Stimulated activated CD4-positive, alpha-beta T cell treated with anti-CD3 and anti-CD28 coated beads, TNF-alpha, amount 100 ng/mL, for 4 hours (primary cell): ENCODE measurements at places on chromosomes 3 and 15.
A peak's percentile ranks its signal among the peaks of the same experiment; 100 is the strongest.

DNA sequence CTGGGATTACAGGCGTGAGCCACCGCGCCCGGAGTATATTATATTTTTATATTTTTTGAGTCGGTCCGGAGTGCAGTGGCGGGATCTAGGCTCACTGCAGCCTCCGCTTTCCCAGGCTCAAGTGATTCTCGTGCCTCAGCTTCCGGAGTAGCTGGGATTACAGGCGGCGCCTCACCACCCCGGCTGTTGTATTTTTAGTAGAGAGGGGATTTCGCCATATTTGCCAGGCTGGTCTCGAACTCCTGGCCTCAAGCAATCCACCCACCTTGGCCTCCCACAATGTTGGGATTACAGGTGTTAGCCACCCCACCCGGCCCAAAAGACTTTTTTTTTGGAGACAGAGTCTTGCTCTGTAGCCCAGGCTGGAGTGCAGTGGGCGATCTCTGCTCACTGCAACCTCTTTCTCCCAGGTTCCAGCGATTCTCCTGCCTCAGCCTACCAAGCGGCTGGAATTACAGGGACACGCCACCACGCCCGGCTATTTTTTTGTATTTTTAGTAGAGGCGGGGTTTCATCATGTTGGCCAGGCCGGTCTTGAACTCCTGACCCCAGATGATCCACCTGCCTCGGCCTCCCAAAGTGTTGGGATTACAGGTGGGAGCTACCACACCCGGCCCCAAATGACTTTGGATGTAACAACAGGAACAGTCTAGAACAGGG is 1.0 kb downstream of the ZNF589 start:
- DNase-seq: no peak

DNA sequence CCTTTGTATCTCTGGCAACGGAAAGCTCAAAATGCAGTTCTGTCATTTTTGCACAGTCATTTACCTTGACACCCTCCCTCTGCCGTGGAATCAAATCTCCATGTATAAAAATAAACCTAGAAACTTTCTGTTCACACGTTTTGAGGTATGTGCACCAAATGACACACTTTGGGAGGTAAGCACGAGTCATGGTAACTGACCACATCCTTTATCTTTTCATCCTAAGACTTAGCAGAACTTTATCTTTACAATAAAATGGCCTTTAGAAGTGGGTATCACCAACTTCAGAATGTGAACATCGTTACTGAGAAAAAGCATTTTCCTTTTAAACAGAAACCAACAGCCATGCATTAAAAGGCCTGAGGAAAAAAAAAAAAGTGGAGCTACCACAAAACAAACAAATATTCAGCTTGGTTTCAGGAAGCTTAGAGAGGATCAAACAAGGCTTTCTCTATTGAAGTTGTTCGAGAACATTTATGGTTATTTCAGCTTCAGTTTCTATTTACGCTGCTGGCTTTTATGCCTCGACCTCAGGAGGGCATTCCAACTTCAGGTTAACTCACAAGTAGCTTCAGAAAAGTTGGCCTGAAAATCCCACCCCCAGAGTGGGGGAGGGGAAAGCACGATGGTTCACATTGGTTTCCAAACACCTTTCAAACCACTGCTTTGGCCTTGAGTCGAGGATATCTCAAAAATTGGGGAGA is 171.1 kb upstream of the ICE2 start:
- peak; percentile 31 for DNase-seq

DNA sequence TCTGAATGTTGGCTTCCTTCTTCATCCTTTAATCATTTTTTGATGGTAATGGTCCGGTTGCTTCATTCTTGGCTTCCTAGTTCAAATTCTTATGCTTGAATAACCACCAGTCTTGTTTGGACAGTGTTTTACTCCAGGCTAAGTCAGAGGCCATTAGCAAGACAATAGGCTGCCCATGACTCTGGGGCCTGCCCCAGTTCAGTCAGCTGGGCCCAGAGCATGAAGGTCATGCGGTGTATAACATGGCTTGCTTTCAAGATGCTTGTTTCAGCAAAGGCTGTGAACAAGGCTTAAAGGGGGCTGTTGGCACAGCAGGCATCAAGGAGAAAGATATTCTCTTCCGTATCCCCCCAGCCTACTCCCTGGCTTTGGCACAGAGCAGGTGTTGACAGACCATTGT is 13.7 kb downstream of the TM4SF18 start:
- DNase-seq: no peak

DNA sequence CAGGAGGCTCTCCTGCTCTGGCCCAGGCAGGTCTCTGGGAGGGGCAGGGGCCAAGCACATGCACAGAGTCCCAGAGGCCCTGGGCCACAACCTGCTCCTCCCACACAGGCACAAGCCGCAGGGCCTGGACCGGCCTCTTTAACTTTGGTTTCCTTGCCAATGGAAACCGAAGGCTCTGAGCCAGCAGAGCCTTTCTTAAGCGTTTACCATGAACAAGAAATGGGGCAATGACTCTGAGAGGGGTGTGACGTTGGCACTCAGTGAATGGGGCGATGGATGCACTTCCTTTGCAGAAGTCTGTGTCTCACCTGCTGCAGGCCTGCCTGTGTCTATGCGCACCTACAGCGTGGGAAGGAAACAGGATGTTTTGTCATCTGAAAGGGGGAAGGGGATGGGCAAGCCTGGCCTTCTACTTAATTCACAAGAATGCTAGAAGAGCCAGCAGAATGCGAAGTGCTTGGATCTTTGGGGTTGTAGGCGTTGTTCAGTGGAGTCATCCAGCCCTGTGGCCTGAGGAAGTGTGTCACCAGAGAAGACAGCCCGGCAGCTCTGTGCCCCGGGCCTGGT is 41.8 kb downstream of the IFT122 start:
- DNase-seq: peak; percentile 22
